ENCODE measurements at places on chromosomes 7 and 10.

DNA sequence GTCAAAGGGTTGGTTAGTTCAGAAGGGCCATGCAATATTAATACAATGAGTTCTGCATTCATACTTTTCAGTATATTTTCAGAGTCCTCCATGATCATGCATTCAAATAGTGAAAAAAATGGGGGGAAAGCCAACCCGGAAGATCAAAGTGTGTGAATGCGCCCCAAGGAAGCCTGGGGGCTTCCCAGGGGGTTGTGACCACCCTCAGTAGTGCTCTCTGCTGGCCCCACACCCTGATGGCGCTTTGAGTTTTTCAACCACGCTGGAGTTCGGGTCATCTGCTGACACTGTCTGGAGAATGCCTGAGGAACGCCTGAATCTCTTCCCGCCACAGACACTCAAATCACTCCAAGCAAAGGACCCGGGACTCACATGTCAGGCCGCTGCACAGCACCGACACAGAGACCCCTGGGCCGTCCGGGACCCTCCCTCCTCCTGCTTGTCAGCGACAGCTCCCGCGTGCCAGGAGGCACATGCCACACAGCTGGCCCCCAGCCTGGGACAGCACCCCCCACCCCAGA lies 1.0 kb downstream of the TNS3 start:
- DNase-seq: peak; percentile 58

DNA sequence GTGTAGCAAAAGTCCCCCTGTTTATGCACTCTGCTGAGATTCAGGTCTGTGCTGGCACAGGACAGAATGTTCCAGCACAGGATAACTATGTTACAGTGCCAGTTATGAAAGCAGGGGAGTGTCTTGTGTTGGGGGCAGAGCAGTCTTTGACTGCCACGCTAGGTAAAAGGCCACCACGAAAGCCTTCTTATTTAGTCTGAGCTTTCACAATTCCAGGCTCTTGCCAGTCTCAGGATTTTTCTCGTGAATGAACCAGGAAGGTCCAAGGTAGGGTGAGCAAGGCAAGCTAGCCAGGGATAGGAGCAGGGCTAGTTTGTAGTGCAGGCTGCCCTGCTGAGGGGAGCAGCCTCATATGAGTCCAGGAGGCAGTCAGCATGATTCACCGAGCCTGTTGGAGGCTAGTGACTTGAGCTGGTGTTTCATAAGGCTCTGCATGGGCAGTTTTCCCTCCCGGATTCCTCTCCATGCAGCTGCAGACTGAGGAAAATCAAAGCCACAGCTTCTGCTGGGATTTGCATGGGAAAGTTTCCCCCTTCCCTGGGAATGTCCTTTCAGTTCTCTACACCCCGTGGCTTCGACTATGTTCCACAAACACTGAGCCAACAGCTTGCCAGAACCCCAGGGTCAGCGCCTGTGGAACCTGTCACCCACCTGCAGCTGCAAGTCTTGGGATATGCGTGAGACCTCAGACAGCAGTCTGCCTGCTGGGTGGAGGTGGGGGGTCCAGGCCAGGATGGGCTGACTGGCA lies 112.3 kb downstream of the JCAD start:
- DNase-seq: peak; percentile 88

DNA sequence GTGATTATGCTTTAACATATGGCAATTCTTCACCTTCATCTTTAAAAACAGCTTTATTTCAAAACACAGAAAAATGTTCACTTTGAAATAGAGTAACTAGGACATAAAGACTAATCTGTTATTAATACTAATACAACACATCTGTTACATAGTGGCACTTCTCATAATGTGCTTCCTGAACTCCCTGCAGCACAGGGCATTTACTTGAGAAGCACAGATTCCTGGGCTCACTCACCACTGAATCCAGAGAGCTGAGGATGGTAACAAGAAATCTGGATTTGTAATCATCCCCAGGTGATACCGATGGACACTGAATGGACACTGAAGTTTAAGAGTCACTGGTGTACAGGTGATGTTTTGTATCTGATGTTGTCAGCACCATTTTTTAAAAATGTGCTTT lies 96.1 kb downstream of the COL28A1 start:
- no peak for DNase-seq

DNA sequence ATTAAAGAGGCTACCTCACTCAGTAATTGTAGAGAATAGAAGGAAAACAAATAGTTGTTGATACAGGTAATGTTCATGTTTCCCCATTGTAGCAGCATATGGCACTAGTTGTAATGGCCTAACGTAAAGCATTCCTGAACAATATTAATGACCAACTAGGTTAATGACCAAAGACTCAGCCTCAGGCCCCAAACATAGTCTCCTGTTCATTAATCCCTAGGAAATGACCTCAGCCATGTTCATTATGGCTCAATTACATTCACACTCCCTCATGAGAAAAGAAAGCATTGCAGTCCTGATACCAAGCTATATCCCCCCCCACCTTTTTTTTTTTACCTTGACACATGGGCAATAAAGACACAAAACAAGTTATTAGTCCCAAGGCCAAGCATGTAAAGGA lies 12.7 kb downstream of the FRMD4A start:
- DNase-seq: no peak

DNA sequence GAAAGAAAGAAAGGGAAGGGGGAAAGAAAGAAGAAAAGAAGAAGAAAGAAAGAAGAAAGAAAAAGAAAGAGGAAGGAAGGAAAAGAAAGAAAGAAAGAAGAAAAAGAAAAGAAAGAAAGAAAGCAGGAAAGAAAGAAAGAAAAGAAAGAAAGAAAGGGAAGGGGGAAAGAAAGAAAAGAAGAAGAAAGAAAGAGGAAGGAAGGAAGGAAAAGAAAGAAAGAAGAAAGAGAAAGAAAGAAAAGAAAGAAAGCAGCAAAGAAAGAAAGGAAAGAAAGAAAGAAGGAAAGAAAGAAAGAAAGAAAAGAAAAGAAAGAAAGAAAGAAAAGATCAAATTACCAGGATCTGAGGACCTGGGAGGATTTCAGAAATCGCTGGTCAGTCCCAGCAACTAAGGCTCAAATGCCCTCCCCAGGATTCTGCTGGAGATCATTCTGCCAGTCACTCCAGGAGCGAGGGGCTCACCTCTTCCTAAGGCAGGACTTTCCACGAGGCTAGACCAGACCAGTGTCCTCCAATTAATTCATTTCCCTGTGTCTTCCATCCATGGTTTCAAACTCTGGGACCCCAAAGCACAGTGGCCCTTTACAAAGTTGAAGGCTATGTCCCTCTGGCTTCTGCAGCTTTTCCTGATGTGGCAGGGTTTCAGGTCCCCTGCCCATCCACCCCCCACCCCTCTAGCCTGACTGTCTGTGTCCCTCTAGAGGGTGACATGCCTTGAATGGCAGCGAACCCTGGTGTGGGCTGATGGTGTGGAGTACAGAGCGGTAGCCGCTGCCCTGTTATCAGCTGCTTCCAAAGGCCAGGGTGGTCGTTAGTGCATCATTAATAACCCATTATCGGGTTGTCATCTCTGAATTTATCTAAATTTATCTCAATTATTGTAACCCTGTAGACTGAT lies 77.9 kb downstream of the PARP12 start:
- no peak for DNase-seq

DNA sequence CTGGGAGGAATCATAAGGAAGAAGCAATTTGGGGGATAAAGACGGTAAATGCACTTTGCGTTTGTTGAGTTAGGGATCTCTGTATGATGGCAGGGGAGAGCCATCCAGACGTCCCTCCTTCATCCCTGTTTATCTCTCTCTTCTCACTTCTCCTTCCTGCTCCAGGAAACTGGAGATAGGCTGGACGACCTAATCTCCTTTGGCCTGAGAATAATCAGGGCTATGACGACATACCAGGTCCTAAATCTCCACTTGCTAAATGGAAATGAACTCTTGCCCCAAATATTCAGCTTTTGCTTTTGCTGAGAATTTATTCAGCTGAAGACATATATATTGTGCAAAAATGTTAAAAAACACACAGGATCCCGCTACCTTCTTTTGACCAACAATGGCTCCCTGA lies 182.9 kb upstream of the INHBA start:
- DNase-seq: peak; percentile 85

DNA sequence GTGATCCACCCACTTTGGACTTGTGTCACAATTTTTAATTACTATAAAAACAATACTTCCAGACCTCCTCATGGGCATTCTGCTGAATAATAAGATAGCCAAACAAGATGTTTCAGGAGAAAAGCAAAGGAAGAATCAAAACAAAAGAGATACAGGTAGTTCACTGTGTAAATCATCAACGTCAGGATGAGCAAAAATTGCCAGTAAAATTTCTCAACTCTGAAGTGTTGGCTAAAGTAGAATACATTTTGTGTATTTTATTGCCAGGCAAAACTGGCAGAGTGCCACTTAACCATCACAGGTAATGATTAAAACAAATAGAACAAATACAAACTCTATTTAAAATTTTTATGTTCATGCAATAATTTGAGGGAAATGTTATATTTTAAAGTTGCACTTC lies 24.8 kb downstream of the ABCB4 start:
- DNase-seq: no peak

DNA sequence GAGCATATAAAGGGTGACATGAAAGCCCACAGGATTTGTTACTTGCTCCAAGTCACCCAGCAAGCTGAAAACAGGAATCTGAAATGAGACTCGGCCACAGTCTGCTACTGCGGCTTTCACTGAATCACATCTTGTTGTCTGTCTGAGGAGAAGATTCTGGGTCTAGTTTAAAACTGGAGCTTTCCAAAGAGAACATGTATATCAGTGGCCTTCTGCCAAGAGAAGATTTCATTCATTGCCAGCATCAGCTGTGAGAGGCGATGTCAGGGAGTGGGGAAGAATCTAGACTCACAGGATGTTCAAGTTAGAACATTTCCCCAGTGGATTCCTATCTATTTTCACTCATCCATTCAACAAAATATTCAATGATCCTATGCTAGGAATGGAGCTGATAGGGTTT lies 122.8 kb downstream of the GALNT17 start:
- DNase-seq: no peak

GRCh38 chr10:132960631-132961419 lies 18.5 kb upstream of the CFAP46 start:
- DNase-seq: no peak
